ENCODE measurements at places on chromosomes 13 and 19.
A peak's percentile ranks its signal among the peaks of the same experiment; 100 is the strongest.

- DNase-seq = peak; percentile 35
Measured at GRCh38 chr19:44694184-44694579, 4.8 kb upstream of the CEACAM16 start.

GRCh38 chr19:50669302-50670101 is 20.3 kb downstream of the C19orf81 start:
- DNase-seq = peak; percentile 52

GRCh38 chr13:42709276-42709675 is 72.1 kb upstream of the FAM216B start:
- no peak for DNase-seq

GRCh38 chr13:110790371-110790770 is 76.9 kb downstream of the ING1 start:
- DNase-seq = no peak

GRCh38 chr13:80716610-80717081 is 375.7 kb upstream of the SPRY2 start:
- DNase-seq = peak; percentile 19

- no peak for DNase-seq
Measured at GRCh38 chr13:94704377-94705080, 7.8 kb downstream of the SOX21 start.

- no peak for DNase-seq
Measured at GRCh38 chr13:95039415-95039814, 261.8 kb downstream of the ABCC4 start.

DNA sequence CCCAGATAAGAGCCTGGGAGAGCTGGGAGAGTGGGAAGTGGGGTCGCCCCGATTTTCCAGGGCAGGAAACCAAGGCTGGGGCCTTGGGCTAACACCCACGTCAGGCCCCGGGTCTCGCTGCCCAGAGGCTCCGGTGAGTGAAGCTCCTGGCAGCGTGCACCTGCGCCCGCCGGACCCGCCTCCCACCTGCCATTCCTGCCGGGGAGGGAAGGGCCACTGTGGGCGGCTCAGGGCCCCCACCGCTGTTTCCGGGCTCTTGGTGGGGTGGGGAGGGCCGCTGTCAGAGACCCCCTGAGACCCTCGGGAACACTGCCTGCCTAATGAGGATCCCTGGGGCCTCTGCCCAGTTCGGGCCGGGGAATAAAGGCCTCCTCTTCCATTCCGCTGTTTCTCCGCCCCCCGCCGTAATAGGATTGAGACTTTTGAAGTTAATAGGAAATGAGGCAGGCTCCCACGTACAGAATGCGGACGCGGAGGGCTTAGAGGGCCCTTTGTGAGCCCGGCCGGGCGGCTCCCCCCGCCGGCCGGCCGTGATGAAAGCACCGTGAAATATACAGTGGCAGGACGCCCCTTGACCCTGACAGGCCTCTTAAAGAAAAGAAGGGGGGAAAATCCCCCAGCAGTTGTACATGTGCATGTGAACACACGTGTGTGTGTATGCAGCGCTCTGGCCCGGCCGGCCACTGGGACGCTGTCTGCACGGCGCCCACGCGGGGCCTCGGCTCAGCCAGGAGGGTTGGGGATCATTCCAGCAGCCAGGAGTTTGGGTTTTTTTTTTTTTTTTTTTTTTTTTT is 33.2 kb downstream of the EFNA2 start:
- DNase-seq = no peak

GRCh38 chr19:57436417-57436816 is 1.3 kb downstream of the ZNF749 start:
- DNase-seq = no peak

DNA sequence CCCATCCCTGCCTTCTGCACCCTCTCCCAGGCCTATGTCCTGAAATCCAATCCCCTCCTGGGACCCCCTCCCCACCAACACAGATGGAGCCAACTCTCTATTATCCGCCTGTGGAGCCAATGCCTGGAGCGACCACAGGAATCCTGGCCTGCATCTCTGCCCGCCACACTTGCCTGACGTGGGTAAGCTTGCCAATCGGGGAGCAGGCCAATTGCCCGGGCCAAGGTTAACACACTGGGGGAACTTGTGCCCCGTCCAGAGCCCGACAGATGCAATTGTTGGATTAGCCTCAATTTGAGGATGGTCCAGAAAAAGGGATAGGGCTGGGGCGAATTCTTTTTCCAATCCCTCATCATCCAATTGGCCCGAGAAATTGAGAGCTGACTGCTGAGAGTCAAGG is 5.9 kb downstream of the WIZ start:
- no peak for DNase-seq

DNA sequence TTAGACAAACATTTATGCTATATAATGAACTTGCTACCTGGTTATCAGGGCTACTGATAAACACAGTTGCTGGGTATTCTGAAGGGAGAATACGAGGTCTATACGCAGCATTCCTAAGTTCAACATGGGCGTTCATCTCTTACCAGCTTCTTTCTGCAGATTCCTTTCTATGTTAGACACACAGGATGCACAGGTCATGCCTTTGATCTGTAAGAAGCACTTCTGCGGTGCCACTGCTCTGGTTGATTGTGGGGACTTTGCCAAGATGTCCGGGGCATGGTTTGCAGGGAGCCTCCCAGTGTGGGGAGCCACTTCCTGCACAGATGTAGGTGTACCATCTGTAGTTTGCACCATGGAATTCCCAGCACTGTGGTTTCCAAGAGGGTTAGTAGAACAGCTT is 40.9 kb downstream of the ATP7B start:
- DNase-seq = no peak

GRCh38 chr19:11169896-11170678 is 14.5 kb upstream of the SPC24 start:
- no peak for DNase-seq

DNA sequence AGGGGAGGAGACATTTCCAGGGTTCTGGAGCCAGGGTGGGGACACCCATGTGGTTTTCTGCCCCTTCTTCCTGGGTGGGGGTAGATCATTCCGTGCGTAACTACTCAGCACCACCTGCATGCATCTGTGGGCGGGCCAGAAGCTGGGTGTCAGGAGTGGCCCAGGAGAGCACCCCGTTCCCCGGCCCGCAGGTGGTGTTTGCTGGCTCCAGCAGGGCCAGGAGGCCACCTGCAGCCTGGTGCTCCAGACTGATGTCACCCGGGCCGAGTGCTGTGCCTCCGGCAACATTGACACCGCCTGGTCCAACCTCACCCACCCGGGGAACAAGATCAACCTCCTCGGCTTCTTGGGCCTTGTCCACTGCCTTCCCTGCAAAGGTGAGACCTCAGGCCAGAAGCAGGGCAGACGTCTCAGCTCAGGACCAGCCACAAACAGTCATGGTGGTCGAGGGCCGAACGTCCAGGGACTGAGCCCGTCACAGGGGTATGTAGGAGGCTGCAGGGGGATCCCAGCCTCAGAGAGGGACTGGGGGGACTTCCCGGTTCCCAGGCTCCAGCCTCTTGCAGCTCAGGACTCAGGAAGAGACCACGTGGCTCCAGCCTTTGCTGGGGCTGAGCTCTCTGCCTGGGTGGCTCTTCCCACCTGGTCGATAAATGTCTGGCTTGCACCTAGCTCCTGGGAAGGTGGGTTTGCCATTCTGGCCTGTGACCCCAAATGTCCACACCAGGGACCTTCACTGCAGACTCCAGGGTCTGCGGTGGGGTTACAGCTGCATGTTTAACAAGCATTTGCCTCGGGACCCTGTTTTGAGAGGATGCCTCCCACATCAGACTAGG is 1.6 kb downstream of the FSTL3 start:
- no peak for DNase-seq

DNA sequence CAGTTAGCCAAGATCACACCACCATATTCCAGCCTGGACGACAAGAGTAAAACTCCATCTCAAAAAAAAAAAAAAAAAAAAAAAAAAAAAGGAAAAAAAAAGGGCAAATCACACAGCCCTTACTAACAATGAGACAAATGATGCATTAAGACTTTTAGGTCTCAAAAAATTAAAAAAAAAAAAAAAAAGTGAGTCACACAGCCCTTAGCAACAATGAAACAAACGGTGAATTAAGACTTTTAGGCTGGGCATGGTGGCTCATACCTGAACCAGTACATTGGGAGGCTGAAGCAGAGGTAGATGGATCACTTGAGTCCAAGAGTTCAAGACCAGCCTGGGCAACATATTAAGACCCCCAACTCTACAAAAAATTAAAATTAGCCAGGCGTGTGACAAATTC is 32.4 kb upstream of the EIF3G start:
- DNase-seq = no peak

- peak; percentile 80 for DNase-seq
Measured at GRCh38 chr19:9934132-9934950, 2.0 kb downstream of the OLFM2 start.

DNA sequence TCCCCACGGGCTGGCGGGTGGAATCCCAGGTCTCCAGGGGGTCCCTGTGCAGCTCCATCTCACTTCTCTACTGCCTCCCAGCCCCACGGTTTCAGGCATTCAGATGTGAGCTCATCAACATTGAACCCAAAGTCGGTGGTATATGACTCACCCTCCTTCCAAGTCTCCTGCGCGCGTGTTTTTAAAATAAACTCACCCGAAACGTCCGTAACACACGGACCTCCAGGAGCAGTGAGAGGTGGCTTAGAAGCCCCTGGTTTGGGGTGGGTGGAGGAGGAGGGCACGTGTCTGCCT is 14.0 kb upstream of the CRTC1 start:
- no peak for DNase-seq

DNA sequence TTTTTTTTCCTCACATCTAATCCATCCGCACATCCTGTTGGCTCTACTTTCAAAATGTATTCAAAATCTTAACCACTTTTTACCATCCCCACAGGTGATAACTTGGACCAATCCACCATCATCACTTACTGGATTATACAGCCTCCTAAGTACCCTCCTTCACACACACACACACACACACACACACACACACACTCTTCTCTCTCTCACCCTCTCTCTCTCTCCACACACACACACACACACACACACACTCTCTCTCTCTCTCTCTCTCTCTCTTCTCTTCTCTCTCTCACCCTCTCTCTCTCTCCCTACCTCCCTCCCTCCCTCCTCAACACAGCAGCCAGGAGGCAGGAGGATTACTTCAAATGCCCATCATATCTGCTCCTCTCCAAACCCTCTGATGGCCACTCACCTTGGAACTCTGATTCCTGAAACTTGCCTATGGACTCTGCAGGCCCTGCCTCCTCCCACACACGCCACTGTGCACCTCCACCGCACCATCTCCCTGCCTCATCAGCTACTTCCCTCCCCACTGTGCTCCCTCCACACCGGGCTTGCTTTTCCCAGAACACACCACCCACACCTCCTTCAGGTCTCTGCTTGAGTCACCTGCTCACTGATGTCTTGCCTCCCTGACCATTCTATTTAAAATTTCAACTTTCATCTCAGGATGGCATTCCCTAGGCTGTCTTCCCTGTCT is 39.7 kb downstream of the RCBTB2 start:
- DNase-seq = no peak

- no peak for DNase-seq
Measured at GRCh38 chr13:50243931-50244330, 228.7 kb downstream of the KCNRG start.

GRCh38 chr19:3343619-3344502 is 22.5 kb upstream of the NFIC start:
- peak; percentile 81 for DNase-seq

DNA sequence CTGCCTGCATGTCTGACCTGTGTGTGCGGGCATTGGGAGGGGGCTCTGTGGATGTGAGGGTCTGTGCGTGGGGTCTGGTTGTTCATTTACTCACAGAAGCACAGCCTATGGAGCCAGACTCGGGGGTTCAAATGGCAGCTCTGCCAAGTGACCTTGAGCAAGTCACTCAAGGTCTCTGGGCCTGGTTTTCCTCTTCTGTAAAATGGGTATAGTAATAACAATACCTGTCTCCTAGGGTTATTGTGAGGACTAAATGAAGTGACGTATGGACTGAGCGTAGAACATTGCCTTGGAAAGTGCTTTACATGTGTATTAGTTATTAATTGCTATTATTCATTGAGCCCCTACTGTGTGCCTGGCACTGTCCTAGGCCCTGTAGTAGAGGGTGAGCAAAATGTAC is 24.4 kb downstream of the CKM start:
- no peak for DNase-seq

DNA sequence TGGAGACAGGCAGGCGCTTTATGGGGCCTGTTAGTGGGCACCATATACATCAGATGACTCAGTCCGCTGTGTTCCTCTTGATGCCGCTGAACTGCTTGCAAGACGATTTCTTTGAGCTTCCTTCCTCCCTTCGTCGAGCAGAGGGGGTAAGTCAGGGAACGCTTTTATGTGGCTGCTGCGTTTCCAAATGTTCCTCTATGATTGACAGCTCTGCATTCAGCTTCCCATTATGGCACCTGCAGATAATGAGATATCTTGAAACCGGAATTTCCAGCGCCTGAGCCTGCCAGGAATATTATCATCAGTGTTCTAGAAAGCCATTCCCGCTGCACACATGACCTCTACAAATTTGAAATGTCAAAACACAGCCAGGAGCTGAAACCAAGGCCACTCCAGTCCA is 257.0 kb downstream of the TSHZ3 start:
- DNase-seq = peak; percentile 39

- DNase-seq = no peak
Measured at GRCh38 chr19:18741124-18742121, 49.7 kb downstream of the COMP start.

DNA sequence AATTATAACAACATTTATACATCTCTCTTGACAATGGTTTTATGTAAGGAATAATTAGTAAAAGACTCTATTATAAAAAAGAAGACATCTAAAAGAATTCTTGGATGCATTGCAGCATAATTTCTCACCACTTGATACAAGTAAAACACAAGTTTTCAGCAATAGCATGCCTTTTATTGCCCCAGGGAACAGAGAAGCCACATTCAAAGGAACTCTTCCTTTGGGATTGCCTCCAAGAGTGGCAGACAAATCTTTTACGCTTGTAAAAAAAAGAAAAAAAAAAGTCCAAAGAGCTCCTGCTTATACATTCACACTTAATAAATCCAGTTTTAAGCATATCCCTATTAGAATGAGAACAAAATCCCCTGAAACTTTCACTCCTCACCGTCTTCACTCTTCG is 2357.8 kb upstream of the PCDH20 start:
- DNase-seq = no peak

DNA sequence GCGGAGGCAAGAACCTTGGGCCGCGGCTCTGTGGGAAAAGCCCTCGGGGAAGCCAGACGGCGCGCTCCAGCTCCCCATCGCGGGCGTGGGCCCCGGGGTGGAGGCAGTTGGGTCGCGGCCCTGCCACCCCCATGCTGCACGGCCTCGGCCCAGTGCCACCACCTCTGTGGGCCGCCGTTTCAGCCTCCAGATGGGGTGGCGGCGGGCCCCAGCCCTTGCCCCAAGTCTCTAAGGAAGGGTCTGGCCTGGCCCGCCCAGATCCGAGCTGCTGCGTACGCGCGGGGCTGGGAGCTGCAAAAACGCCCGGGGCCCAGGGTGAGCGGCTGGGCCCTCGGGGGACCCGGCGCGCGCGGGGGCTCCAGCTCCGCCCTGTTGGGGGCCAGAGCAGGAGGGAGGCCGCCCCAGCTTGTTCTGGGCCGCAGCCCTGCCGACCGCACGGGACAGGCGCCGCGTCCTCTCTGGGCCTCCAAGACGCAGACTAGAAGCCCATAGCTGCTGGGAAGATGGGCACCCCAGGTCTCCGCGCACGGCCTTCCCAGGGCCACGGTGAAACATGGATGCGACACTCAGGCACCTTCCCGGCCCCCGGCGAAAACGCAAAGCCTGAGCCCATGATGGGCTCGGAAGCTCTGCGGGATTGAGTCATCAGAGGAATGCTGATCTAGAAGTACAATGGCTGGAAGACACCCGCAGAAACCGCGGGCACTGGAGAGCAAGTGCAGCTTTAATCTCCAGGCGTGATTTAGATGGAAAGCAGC is 110.1 kb downstream of the KCTD15 start:
- no peak for DNase-seq
